ENCODE measurements at places on chromosomes 1 and 21.

- no peak for DNase-seq
Observed at GRCh38 chr1:9246841-9247785, 12.5 kb downstream of the H6PD start.

DNA sequence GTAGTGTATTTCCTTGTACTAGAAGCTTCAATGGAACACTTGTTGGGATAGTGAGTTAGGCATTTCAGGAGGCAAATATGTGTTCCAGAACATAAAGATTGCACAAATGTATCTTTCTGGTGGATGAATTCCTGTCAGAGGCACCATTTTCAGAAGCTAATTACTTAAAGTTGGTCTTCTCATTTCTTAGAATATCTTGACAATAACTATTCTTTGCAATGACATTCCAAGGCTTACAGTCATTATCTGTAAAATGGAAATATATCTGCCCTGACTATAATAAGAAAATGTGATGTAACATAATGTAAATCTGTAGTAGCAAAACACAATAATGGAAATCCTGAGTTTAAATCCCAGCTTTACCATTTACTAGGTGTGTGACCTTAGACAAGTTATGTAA lies 2.7 kb downstream of the VCAM1 start:
- no peak for DNase-seq

DNA sequence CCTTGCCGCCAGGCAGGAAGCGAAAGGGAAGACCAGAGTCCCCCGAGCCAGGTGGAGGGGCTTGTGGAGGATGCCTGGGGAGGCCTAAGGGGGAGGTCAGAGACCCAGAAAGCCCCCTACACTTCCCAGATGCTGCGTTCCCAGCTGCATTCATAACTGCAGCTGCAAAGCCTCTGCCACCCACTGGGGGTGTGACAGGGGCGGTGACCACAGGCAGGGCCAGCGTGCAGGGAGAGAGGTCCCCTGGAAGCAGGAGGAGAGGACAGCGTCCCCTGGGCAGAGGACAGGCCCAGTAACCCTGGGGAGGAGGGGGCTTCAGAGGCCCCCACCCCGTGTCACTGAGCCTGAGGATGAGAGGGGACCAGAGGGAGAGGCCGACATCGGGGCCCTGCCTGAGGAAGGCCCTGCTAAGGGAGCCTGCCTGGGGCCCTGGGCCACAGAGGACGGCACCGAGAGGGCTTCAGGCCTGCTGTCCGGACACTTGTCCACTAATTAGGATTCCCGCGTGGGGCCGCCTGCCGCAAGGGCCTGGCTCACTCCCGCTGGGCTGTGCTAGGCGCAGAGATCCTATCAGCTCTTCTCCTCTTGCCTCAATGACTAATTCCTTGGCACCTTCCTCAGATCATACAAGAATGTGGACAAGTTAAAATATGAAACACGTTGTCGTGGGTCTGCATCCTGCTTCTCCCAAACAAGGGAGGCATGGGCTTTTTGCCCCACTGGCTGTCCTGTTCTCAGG lies 49.1 kb upstream of the CCDC27 start:
- no peak for DNase-seq

DNA sequence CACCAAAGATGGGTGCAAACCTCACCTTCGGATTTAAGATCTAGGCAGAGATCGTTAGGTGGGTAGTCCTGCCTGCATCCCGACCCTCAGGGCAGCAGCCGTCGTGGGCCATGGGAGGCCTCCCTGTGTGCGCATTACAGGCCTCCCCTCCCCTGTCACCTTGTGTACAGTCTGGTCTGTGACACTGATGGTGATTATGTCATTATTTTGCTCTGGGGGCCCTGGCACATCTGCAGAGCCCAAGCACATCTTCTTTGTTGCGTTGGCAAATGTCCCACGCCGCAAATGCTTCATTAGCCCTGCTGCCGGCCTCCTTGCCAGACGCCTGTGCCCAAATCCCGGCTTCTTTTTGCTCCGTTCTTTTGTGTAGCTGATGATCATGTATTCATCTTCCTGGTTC lies 31.7 kb downstream of the PROX1 start:
- no peak for DNase-seq

GRCh38 chr1:38667626-38668025 lies 191.9 kb downstream of the RRAGC start:
- no peak for DNase-seq

DNA sequence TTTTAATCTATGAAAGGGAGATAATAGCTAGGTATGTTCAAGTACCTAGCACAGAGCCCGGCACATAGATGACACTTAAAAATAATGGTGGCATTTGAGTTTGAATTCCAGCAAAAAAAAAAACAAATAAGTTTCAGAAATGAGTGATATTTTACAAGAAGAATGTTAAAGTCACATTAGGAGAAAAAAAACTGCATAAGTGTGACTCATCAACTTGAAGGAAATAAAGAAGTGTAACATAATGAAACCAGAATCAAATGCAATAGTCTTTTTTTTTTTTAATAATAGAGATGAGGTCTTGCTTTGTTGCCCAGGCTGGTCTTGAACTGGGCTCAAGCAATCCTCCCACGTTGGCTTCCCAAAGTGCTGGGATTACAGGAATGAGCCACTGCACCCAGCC lies 17.1 kb downstream of the DNASE2B start:
- DNase-seq, result no peak

GRCh38 chr1:66256629-66257572 lies 277.1 kb upstream of the SGIP1 start:
- DNase-seq, result no peak

DNA sequence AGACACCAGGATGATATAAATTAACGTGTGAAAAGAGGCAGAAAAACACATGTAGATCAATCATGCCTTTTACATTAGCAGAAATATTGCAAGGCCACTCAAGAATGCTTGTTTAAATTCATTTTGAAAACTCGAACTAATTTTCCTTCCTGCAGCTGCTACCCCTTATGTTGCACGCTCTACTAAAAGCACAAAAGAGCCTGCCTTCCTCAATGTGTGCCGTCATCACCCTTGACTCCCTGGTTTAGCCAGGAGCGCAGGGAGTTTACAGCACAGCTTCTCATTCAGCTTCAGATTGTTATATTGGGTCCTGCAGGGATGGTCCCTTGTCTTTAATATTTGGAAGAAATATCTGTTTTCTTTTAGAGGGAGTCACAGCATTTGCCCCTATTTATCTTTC lies 10.1 kb upstream of the ST6GALNAC5 start:
- DNase-seq, result no peak

- DNase-seq, result peak; percentile 68
Observed at GRCh38 chr1:27872059-27872801, at the start of gene THEMIS2. TSS of gene THEMIS2 (plus strand) at chr1:27872544. CDS start at chr1:27872572, 28 bp downstream.

GRCh38 chr1:202241376-202242079 lies 47.9 kb downstream of the LGR6 start:
- no peak for DNase-seq

- DNase-seq, result no peak
Observed at GRCh38 chr1:61119085-61119484, 36.7 kb downstream of the NFIA start.

DNA sequence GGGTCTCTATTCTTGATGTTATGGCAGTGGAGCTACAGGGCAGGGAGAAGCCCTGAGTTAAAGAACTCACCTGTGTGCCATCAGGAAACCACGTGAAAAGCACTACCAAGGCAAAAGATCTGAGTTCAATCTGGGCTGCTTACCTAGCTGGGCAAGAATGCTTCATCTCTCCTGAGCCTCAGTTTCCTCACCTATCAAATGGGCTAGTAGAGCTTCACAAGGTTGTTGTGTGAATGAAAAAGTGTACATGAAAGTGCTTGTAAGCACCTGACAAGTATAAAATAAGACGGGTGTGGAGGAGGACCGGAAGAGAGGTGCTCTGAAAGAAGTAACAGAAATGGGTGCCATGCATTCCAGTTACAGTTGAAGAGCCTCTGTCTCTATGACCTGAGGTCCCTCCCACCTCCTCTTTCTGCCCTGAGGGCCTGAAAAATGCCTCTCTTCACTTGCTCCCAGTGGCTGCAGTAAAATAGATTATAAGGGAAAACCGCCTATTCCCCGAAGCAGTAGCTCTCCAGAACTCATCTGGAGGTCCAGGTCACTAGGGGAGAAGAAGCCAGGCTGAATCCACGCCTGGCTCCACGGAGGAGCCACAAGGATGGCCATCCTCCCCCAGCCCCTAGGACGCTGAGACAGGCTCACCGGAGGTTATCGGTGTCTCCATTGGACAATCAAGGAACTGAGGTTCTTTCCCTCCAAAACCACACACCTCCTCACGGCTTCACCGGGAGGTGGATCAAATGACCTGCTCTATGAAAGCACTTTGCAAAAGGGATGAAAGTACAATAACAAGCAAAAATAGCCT lies 1.4 kb downstream of the GPR161 start:
- DNase-seq, result no peak

- DNase-seq, result no peak
Observed at GRCh38 chr1:153921080-153921802, 1.5 kb downstream of the GATAD2B start.

GRCh38 chr1:47830641-47831333 lies 166.4 kb downstream of the TRABD2B start:
- no peak for DNase-seq

GRCh38 chr1:112342558-112342957 lies 53.5 kb upstream of the CTTNBP2NL start:
- no peak for DNase-seq

DNA sequence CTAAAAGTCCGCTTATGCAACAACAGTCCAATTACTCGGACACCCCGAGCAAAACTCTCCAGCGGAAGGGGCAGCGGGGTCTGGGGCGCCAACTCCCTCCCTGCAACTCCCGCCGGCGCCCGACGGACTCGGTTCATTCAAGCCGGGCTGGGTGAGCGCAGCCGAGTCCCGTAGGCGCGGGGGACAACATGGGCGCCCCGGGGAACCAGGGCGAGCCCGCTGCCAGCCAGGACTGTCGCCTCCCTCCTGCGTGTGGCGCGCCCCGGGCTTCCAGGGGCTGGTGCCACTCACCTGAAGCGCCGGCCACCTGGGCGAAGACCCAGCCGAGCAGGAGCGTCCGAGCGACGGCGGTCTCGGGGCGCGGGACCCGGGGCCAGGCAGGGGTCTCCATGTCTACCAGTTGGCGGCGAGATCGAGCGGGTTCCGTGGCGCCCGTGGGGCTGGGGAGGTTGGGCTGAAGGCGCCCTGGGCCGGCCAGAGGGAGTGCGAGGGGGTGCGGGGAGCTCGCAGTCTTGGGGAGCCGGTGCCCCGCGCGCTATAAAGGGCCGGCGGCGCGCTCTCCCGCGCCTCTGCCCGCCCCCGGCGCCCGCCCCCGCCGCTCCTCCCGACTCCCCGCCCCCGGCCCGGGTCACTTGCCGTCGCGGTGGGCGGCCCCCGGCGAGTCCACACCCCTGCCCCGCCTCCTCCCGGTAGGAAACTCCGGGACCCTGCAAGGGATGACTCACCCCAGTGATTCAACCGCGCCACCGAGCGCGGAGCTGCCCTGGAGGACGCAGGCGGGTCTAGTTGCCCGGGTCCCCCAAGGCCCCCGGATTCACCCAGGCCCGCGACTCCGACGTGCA lies at the start of gene F3:
Gene F3 (minus strand): TSS at position 514 of the 842 bp plus-strand sequence. CDS start 123 bp downstream, at position 391.
- peak; percentile 69 for DNase-seq

DNA sequence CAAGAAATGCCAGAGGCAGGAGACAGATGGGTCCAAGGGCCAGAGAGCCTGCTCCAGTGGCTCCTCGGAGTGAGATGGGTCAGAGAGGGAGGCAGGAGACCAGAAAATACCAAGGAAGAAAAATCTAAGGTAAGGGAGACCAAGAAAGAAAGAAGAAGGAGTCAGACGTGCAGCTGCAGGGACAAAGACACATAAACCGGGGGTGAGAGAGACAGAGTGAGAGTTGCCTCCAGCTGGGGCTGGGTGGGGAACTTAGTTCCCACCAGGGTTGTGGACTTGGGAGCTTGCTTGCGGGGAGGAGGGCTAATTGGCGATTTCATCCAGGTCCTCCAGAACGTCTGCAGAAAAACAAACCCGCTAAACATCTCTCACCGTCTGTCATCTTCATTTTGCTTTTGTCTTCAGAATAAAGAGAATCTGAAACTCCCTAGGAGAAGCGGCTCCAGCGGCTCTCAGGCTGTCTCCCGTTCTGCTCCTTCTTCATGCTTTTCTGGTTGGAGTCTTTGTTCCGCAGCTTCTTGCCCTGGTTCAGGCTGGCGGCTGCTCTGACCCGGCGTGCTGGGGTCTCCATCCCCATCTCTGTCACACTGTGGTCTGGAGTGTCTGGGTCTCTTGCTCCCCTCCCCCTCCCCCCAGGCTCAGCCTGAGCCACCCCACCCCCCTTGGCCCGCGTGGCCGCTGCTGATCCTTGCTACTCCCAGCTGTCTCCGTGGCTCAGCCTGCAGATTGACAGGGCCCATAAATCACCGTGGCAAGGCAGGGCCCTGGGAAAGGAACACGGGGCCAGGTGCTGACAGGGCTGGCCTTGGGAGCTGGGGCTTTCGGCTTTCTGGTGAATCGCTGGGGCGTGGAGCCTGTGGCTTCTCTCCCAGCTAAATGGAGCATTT lies 66.6 kb downstream of the UBIAD1 start:
- no peak for DNase-seq

DNA sequence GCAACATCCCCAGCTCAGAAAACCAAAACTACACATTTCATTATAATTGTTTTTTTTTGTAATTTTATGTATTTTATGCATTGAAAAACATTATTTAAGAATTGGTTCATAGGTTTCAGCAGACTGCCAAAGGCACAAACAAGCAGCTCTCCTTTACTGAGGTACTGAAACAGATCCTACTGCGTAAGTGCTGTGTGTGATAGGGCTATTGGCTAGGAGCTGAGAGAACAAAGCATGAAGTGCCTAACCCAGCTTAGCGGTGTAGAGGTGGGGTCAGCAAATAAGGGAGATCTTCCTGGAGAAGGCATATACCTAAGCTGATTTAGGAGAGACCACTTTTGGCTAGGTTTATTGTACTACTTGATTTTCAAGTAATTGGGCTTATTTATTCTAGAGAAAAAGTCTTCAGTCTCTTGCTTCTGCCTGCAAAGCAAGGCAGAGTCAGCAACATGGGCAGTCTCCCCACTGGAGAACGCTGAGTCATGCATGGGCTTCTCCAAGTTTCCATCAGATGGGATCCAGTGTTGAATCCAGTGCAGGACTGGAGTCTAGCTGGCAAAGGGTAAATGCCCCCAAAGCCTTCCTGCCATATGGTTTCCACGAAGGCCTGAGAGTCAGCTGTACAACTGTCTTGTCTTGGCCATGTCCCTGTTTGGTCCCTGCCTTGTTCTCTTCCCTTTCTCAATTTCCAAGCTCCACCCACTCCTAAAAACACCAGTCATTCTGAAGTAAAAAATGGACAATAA lies 18.0 kb upstream of the YTHDF2 start:
- no peak for DNase-seq

DNA sequence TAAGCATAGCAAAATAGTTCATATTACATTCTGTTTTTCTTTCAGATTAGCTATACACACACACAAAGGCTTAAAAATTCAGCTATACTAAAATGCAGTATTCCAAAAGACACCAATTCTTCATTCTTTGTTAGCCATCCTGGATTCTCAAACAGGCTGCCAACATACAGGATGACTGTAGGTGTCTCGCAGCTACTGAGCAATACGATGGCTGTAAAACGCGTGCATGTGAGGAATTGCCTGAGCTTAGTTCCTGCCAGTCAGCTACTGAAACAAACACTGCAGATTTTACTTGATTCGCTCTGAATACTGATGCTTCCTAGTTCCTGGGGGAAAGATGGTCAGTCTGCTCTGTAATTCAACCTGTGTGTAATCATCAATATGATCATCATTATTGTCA lies 24.7 kb upstream of the HMGN1 start:
- no peak for DNase-seq

GRCh38 chr1:85849660-85850059 lies 141.4 kb upstream of the ZNHIT6 start:
- DNase-seq, result no peak

- no peak for DNase-seq
Observed at GRCh38 chr1:164792410-164793004, 233.5 kb downstream of the PBX1 start.

- no peak for DNase-seq
Observed at GRCh38 chr1:212624976-212625501, 16.5 kb downstream of the ATF3 start.

GRCh38 chr1:78855258-78855657 lies 151.3 kb downstream of the ADGRL4 start:
- no peak for DNase-seq

All from stimulated activated CD4-positive, alpha-beta T cell treated with anti-CD3 and anti-CD28 coated beads, Interleukin-15, amount 100 ng/mL, for 1 hour (primary cell).